ENCODE measurements at places on chromosomes 12 and 14. TPM values are rescaled to one million over a fixed set of nuclear protein-coding genes. Genes with fewer than 3 reads are reported as not detected.

The OLR1 gene
- total RNA-seq = 32.4 TPM

GRCh38 chr12:21659383-21659782 lies 1.7 kb upstream of the LDHB start:
- DNase-seq = no peak
- no peaks in the 10 kb centered on the region for H3K27me3 ChIP-seq
- H3K4me1 ChIP-seq = 0 out of 2 replicates have a peak, but pooled peaks cover 3% of the 10 kb centered on the region
- H3K4me3 ChIP-seq = no peak overlapping the region
- H3K27ac ChIP-seq = no peak overlapping the region

DNA sequence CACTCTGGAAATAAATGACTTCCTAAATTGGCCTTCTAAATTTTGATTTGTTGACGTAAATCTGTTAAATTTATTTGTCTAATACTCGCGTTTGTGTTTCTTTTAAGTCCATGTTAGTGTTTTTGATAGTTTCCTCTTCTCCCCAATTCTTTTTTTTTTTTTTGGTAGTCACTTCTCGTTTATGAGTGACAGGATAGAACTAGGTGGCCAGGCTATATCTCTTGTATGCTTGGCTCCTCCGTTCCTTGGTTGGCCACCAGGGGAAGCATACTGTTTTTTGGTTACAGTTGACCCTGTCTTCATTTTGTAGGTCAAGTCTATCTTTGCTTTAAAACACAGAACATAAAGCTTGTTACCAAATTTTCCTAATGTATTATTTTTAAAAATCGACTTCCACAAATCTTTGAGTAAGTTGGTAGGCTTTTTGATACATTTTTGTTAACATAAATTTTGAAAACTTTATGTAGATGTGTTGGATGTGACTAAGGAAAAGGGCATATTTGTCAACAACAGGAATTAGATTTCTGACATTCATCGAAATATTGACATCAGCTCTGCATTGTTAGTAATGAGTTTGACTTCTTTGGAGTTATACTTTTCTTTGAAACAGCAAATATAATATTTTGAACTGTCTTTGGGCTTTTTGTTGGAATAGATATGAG lies 2.2 kb downstream of the RCOR1 start:
- H3K27ac ChIP-seq = no peak overlapping the region
- peaks cover 39% of the 10 kb centered on the region for H3K36me3 ChIP-seq
- peak; percentile 57 for DNase-seq
- peaks cover 26% of the 10 kb centered on the region for H3K4me1 ChIP-seq
- H3K27me3 ChIP-seq = 0 out of 2 replicates have a peak, but pooled peaks cover 4% of the 10 kb centered on the region
- H3K4me3 ChIP-seq = peak overlapping the region; percentile 79

The TRHDE gene
- total RNA-seq = 29.5 TPM

DNA sequence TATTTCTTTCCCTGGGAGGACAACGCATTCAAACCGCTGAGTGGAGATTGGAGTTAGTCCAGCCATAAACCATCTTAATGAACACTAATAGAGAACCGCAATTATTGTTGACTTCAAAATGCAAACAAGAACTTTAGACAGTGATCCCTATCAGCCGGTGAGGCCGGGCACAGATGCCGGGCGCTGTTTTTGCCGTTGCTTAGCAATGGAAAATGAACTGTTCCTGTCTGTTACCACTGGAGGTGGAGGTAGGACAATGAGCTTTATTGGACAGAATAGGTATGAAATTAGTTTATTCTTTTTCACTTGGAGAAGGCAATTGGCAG lies 216.8 kb downstream of the TTC8 start:
- DNase-seq = no peak
- peaks cover 16% of the 10 kb centered on the region for H3K4me1 ChIP-seq
- H3K36me3 ChIP-seq = no peaks in the 10 kb centered on the region
- H3K27ac ChIP-seq = peak overlapping the region; percentile 79
- no peak overlapping the region for H3K4me3 ChIP-seq
- H3K27me3 ChIP-seq = no peaks in the 10 kb centered on the region

GRCh38 chr14:32450919-32451675 lies 122.0 kb downstream of the AKAP6 start:
- H3K27me3 ChIP-seq = no peaks in the 10 kb centered on the region
- H3K4me1 ChIP-seq = peaks cover 22% of the 10 kb centered on the region
- H3K27ac ChIP-seq = 0 out of 2 replicates have a peak overlapping the region, but pooled peaks have one; percentile 6
- DNase-seq = no peak
- H3K36me3 ChIP-seq = no peaks in the 10 kb centered on the region

GRCh38 chr14:75604979-75605851 lies 26.8 kb downstream of the FLVCR2 start:
- no peak overlapping the region for H3K27ac ChIP-seq
- no peak overlapping the region for H3K4me3 ChIP-seq
- H3K4me1 ChIP-seq = no peaks in the 10 kb centered on the region
- no peak for DNase-seq

The TMTC1 gene
- not detected for total RNA-seq

DNA sequence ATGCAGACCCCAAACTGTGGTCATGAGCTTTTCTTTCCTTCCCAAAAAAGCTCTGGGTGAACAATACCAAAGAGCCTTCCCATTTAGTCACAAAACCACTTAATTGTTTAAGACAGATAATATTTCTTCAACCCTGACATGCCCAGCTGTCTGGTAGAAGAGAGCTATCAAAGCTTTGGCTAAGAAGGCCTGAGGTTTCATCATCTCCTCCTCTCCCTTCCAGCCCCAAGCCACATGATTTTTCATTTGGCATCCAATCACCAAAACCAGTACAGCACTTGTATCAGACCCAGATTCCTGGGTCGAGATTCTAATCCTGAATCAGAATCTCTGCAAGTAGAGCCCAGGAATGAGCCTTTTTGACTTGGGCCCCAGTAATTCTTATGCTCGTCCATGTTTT lies 199.6 kb upstream of the TMEM260 start:
- H3K4me1 ChIP-seq = peaks cover 6% of the 10 kb centered on the region
- no peak overlapping the region for H3K4me3 ChIP-seq
- no peak overlapping the region for H3K27ac ChIP-seq
- H3K27me3 ChIP-seq = no peaks in the 10 kb centered on the region
- no peaks in the 10 kb centered on the region for H3K36me3 ChIP-seq

DNA sequence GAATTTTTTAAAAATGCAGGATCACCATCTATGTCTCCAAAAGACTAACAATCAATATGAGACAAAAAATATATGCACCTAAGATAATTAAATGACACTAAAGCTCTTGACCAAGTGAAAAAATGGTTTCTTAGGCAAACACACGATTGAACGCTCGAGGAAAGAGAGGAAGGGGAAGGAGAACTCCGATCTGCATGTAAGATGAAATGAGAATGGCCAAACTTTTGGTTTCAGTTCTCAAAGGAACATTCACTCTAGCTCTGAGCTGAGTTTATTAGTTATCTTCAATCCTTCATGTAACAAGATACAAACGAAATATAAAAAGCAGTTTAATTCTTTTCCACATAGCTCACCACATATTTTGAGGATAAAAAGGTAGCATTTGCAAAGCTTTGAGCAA lies 2.8 kb downstream of the DYRK4 start:
- H3K4me3 ChIP-seq = no peak overlapping the region
- DNase-seq = no peak
- H3K27ac ChIP-seq = no peak overlapping the region
- peaks cover 15% of the 10 kb centered on the region for H3K36me3 ChIP-seq

Measured in SJSA1 (cell line).